ENCODE measurements at places on chromosomes 1 and 21. TPM values are rescaled to one million over a fixed set of nuclear protein-coding genes. Genes with fewer than 3 reads are reported as not detected.

Gene FAM177B
- polyA plus RNA-seq: 0.05 TPM

Gene CR1L
- polyA plus RNA-seq: 1.1 TPM

Gene SLC19A1
- 63.8 TPM for polyA plus RNA-seq

Gene ZNF648
- 0.11 TPM for polyA plus RNA-seq

Gene WNT3A
- 0.22 TPM for polyA plus RNA-seq

Gene PLPPR4
- 1.4 TPM for polyA plus RNA-seq

Gene SPATA45
- not detected for polyA plus RNA-seq

Gene LAMC2
- 5.1 TPM for polyA plus RNA-seq

Gene SDHC
- polyA plus RNA-seq: 265 TPM

Gene ZNF683
- not detected for polyA plus RNA-seq

Measured in right renal pelvis (tissue), 4 donors.